ENCODE measurements at places on chromosomes 6 and 20.

DNA sequence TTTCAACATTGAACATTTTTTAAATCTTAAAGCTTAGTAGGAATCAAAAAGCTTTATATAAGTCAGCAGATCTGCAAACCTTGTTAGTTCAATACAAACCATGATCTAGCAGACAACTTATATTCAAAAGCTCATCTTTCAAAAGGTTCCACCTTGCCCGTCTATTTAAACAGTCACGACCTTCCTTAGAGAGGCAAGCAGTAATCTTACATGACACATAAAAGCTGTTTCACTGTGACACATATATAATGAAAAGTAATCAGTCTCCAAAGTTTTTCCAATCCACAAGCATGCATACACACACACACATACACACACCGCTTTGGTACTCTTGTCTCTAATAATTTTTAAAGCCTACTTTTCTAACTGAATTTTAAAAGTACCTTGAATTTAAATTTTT, 12.9 kb downstream of the SOD2 start:
- no peak for DNase-seq

- no peak for DNase-seq
Observed at GRCh38 chr20:31840906-31841816, 4.2 kb downstream of the FOXS1 start.

DNA sequence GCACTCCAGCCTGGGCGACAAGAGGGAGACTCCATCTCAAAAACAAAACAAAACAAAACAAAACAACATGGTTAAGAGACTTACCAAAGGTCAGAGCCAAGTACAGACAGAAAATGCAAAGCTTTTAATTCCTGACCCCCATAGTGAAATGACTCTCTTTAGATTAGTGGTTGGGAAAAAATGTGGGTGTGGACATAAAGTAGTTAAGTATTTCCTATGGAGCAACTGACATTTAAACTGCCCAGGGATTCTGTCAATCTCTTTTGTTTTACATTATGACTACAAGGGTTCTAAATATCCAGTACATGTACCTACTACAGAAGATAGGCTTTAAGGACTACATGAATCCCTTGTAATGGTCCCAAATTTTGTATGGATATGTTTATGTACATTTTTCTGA, 75.1 kb downstream of the IRAK1BP1 start:
- no peak for DNase-seq

DNA sequence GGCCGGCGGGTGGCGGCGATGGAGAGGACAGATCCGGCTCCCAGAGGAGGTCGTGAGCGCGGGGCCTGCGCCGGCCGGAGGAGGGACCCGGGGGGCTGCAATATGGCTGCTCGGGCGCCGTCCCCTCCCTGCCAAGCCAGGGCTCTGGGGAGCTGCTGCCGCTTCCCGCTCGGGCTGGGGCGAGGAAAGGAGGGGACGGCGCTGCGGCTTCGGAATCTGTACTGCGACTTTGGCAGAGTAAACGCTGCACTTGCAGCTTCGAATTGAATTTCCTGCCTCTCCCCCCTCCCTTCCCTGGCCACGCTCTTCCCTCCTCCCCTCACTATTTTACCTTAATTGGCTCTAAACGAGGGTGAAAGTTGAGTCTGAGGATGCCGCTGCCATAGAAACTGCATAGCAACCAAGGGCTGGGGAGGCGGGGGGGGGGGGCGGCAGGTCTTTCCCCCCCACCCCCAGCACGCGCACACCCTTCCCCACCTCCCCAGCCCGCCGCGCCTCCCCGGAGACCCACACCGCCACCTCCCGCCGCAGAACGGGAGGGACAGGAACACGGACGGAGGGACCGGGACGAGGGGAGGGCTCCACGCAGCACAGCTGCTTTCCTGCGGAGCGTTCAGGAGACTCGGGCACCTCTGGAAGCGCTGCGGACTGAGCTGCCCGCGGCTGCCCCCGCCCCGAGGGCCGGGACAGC, 93.9 kb downstream of the RNASET2 start:
- peak; percentile 52 for DNase-seq

DNA sequence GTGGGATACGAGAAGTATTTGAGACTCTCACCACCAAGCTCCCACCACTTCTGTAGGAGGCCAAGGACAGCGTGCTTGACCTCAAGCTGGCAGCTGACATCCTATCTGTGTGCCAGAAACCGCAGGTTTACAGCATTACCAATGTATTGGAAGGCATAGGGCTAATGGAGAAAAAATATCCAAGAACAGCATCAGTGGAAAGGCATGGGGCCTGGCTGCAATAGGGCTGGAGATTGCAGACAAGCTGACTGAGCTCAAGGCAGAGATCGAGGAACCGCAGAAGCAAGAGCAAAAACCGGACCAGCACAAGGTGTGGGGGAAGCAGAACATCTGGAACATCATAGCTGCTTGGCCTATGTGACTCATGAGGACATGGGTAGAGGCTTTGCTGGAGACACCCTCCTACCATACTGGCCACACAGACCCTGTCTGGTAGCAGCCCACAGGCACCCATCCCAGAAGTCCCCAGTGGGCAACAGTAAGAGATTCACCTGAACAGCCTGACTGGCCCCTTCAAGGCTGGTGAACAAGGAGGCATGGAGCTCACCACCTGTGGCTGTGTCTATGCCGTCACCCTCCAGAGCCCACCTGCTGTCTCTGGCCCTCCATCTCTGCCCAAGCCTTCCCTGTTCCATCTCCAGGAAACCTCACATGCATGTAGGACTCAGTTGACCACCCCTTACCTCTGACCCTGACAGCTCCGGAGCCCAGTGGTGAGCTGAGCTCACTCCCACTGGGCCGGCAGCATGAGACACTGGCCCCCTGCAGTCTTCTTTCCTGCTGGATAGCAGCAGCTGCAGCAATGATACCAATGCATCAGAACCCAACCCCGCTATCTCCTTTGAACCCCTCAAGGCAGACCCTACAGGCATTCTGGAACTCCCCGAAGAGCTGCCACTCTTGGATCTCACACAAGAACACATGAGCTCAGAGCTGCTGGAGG, 171.1 kb downstream of the KIF6 start:
- DNase-seq: no peak

DNA sequence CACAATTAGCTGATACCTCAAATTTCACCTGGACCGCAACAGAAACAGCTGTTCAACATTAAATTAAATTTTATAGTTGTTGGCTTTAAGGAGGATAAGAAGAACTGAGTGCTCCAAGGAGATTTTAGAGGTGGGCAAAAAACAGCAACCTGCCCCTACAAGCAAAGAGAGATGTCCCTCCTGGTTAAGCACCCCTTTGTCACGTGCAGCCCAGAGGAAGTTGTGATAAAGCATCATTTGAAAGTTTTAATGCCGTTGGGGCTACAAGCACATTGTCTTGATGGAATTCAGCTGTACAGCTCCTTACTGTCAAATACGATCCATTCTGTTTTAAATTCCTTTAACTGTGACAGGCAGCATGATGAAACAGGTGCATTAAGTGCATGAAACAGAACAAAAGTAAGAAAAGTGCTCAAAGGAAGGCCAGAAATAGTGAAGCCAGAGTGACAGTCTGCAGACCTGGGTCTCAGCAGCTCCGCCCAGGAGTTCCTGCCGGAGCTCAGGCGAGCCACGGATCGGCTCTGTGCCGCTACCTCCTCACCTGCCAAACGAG, 195.0 kb downstream of the GMPR start:
- no peak for DNase-seq

- DNase-seq: no peak
Observed at GRCh38 chr6:37690964-37691735, 6.5 kb downstream of the MDGA1 start.

DNA sequence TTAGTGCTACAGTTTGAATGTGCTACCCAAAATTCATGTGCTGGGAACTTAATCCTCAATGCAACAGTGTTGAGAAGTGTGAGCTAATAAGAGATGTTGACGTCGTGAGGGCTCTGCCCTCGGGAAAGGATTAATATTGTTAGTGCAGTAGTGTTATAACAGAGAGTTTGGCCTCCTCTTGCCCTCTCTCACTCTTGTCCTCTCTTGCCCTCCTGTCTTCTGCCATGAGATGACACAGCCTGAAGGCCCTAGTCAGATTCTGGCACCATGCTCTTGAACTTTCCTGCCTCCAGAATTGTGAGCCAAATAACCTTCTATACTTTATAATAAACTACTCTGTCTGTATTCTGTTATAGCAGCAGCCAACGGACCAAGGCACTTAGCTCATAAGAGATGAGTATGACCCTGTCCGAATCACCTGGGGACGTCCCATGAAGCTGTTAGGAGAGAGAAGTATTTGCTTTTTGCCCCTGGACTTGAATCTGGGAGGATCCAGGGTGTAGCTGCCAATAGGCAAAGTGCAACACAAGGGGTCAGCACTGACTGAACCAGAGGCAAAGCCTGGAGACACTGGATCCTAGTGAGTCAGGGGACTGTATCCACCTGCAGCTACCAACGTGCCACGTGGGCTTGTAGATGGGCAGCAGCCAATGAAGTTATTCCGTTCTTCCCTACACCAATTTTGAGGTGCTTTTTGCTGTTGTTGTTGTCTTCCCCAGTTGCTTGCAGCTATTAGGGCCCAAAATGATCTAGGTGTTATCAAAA, 233.7 kb downstream of the THBS2 start:
- no peak for DNase-seq

DNA sequence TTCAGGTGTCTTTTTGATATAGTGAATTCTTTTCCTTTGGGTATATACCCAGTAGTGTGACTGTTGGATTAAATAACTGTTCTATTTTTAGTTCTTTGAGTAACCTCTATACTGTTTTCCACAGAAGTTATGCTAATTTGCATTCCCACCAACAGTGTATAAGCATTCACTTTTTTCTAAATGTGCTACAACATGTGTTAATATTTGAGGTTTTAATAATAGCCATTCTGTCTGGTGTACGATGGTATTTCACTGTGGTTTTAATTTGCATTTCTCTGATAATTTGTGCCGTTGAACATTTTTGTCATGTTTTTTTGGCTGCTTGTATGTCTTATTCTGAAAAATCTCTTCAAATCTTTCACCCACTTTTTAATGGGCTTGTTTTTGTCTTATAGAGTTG, 563.5 kb downstream of the GRIK2 start:
- no peak for DNase-seq

DNA sequence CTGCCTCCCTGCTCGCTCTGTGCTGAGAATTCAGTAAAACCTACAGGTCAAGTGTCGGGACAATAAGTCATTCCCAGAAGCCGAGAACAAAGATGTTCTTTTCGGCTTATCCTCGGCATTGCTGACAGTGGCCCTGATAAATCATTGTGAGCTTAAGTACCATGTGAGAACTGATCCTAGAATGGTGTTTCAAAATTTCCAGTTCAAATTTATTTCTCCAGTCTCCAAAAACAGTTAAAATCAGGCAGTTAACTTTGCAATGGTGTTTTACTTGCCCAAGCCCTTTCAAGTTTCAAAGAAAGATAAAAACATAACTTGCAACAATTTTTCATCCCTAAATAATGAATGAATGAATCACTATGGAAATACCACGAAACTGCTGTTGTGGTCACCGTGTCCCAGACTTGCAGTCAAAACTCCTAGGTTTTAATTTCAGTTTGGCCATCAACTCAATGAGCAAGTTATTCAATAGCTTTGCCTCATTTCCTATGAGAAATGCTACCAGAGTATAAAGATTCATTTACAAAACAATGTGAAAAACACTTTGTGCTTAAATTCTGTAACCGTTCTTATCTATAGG, 4.3 kb downstream of the ATP5F1E start:
- DNase-seq: no peak

- DNase-seq: no peak
Observed at GRCh38 chr6:63883597-63883996, 248.0 kb downstream of the PHF3 start.

- DNase-seq: no peak
Observed at GRCh38 chr20:12409501-12409900, 491.8 kb downstream of the BTBD3 start.

GRCh38 chr6:2695454-2696095, 55.1 kb downstream of the MYLK4 start:
- DNase-seq: no peak

DNA sequence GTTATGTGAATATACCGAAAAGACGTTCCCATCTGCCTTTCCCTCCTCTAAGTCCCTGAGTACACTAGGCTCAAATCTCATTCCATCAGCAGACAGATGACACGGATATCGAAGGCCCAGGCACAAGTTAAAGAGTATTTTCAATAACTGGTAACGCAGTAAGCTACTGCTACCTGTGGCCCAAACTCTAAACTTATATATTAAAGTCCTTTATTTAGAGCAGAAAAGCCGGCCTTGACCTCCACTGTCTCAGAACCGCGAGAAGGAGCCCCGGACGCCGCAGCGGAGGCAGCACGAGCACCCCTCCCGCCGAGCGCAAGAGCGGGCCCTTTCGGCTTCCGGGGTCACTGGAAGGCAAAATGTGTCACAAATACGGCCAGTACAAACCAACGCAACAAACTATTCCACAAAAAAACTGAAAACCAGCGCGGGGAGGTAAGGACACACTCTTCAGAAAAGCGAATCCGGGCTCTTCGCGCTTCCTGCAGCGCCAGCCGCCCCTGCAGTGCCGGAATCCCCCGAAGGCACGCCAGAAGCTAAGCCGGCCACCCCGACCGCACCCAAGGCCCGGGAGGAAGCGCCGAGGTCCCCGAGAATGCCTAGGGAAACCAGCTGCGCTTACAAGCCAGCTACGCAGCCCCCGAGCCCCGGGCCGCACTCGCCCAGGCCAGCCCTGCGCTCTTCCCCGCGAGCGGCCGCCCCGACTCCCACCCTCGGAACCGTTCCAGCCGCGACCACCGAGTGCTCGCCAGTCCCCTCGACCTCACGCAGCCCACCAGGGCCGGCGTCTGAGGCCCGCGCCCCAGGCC, 681 bp downstream of the DIDO1 start:
- DNase-seq: peak; percentile 44

DNA sequence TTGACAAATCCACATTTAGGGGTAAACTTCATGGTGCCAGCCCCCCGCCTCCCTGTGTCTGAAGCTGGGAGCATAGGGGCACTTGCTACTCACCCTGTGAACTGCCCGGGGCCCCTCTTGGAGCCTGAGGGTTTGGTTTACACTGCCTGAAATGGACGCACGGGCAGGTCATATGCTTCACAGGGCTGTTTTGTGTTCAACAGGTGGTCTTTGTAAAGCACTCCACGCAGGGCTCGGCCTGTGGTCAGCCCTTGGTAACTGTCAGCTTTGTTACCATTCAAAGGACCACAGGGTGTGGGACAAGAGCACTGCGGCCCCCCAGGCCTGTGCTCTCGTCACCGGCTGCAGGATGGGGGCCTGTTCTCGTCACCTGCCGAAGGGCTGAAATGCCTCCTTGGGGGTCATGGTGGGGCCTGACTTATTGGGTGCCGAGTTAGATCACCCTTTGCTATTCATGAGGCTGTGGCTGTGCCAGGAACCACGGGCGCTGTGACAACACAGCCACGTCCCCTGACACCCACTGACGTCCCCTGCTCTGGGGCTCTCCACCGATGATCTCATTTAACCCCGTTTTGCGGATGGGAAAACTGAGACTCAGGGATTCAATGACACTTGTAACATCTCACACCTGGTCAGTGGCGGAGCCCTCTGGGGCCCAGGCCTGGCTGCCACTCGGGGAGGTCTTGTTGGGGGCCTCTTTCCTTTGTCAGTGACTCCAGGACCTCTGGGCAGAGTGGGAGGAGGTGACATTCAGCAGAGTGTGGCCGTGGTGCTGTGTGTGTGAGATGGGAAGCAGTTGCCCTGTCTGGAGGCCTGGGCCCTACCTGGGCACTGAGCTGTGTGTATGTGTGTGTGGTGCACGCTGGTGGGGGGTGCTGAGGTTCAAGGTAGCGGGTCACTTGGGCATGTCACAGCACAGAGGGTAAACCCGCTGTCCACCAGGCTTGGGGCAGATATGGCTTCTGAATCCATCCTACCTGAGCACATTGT, 24.9 kb downstream of the ZBP1 start:
- no peak for DNase-seq

- DNase-seq: no peak
Observed at GRCh38 chr6:108841377-108841855, 6.8 kb upstream of the ARMC2 start.

GRCh38 chr20:62622877-62623487, 19.3 kb upstream of the SLCO4A1 start:
- no peak for DNase-seq

GRCh38 chr20:5205348-5206210, 78.8 kb downstream of the CDS2 start:
- DNase-seq: peak; percentile 79

Data from NCI-H2227 treated with DMSO at 0.1 percent for 48 hours (cell line).